ENCODE measurements at places on chromosomes 16 and 17.
A peak's percentile ranks its signal among the peaks of the same experiment; 100 is the strongest.

GRCh38 chr16:2026461-2027023, at the start of gene NHERF2:
TSS of gene NHERF2 (plus strand) at chr16:2026902. CDS start at chr16:2027006, 104 bp downstream.
- DNase-seq, result no peak

DNA sequence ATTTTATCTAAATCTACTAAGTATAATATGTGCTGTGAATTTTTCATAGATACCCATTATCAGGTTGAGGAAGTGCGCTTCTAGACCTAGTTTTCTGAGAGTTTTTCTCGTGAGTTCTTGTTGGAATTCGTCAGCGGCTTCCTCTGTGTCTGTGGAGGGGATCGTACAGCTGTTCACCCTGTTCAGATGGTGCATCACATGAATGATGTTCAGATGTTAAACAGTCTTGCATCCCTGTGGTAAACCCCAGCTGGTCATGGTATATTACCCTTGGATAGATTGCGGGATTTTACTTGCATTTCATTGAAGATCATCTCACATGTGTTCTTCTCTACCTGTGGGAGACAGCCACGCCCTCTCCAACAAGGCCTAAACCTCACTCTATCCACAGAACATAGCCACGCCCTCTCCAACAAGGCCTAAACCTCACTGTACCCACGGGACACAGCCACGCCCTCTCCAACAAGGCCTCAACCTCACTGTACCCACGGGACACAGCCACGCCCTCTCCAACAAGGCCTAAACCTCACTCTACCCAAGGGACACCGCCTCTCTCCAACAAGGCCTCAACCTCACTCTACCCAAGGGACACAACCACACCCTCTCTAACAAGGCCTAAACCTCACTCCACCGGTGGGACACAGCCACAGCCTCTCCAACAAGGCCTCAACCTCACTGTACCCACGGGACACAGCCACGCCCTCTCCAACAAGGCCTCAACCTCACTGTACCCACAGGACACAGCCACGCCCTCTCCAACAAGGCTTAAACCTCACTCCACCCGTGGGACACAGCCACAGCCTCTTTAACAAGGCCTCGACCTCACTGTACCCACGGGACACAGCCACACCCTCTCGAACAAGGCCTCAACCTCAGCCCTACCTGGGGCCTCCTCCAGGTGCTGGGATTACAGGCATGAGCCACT, 180.2 kb upstream of the CHMP6 start:
- no peak for DNase-seq

DNA sequence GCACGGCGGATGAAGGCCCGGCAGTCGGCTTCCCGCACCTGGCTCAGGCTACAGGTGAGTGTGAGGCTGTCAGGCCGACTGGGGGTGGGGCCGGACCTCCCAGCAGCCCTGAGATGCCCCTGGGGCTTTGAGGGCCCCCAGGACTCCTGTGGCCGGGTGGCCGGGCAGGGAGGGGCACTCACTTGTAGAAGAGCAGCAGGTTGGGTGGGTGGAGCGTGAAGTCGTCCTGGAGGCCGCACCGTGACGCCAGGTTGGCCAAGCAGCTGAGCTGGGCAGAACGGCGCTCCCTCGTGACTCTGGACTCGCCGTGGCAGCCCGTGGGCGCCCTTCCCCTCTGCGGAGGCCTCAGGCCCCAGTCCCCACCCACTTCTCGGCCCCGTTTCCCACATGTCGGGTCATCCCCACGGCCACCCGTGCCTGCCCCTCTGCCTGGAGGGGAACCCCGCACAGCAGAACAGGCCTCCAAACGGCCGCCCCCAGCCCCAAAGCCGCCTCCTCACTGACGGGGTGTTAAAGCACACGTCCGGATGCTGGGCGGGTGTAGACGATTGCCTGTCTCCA, 12.9 kb downstream of the RPUSD1 start:
- no peak for DNase-seq

GRCh38 chr16:50802961-50803360, 61.1 kb downstream of the CYLD start:
- DNase-seq, result no peak

DNA sequence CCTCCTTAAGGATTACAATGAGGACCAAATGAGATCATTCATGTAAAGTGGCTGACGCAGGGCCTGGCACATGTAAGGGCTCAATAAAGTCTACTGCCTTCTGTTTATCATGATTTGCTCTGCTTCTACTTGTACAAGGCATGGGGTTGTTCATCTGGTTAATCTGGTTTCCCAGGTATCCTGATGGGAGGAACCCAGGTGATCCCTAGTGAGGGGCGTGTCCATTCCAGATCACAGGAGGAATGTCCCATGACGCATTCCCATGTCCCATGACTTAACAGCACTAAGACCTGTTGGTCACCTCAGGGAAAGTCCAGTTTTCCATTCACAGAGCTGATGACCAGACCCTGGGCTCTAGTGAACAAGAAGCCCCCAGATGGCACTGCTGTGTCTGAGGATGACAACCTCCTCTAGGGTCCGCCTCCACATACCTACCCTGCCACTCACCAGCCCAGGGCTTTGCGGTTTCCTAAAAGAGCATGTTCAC, 11.5 kb upstream of the TPPP3 start:
- DNase-seq, result no peak

- DNase-seq, result no peak
Observed at GRCh38 chr17:27550291-27550930, 80.6 kb upstream of the LGALS9 start.

DNA sequence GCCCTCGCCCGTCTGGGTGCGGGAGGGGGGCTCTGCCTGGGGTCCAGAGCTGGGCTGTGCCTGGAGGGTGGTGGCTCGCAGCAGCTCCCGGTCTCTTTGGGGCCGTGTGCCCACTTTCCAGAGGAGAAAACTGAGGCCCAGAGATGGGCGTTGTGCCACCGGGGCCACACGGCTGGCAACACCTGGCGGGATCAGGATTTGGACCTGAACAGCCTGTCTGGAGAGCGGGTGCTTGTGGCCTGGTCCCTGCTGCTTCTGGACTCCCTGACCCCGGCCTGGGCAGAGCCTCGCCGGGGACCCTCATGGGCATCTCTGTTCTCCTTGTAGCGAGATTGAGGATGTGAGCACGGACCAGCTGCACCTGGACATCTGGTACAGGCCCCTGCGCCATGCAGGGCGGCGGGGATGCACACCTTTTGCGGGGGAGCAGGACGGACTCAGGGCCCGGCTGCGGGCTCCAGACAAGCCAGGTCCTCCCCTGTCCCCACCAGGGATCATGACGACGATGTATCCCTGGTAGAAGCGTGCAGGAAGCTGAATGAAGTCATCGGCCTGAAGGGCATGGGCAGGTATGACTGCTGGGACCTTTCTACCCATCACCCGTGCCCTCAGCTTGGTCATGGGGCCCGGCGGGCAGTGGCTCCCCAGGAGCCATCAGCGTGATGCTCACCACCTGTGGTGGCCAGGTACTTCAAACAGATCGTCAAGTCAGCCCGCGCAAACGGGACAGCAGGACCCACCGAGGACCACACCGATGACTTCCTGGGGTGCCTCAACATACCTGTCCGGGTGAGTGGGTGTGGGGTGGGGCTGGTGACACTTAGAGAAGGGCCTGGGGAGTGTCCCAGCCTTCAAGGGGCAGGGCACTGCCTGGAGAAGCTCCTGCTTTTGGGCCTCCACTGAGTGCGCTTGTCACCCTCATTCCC, 8.3 kb downstream of the BAIAP3 start:
- no peak for DNase-seq

DNA sequence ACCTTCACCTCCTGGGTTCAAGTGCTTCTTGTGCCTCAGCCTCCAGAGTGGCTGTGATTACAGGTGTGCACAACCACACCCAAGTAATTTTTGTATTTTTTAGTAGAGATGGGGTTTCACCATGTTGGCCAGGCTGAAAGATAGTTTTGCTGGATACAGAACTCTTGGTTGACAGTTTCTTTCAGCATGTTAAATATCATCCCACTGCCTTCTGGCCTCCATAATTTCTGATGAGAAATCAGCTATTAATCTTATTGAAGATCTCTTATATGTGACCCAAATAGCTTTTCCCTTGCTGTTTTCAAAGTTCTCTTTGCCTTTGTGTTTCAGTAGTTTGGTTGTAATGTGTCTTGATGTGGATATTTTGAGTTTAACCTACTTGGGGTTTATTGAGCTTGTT, 50.3 kb upstream of the BRD7 start:
- DNase-seq, result no peak

- no peak for DNase-seq
Observed at GRCh38 chr17:40872416-40872815, 5.4 kb upstream of the KRT12 start.

DNA sequence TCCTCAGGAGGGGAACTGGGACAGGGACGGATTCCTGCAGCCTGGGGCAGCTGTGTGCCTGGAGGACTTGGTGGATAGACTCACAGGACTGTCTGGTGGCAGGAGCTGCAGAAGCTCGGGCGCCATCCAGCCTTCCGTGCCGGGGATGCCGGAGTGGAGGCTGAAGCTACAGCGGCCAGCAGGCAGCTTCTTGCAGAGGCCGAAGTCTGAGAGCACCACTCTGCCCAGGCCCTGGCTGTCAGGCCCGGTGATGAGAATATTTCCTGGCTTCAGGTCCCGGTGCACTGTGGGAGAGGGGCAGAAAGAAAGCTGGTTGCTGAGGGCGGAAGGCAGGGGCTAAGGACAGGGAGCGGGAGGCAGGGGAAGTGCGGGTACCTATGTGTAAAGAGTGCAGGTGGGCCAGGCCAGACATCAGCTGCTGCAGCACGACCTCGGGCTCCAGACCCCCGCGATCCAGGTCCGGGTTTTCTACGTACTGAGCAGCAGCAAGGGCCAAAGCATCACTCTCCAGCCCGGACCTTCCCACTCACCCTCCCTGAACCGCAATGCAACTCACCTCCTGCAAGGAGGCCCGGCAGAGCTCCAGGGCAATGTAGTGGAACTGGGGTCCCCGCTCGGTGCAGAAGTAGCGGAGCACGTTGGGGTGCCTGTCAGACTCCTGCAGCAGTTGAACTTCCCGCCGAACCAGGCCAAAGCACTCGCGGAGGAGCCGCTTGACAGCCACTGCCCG, 16.1 kb downstream of the PLK1 start:
- peak; percentile 84 for DNase-seq

GRCh38 chr17:72244494-72244893, 123.7 kb downstream of the SOX9 start:
- DNase-seq, result no peak

DNA sequence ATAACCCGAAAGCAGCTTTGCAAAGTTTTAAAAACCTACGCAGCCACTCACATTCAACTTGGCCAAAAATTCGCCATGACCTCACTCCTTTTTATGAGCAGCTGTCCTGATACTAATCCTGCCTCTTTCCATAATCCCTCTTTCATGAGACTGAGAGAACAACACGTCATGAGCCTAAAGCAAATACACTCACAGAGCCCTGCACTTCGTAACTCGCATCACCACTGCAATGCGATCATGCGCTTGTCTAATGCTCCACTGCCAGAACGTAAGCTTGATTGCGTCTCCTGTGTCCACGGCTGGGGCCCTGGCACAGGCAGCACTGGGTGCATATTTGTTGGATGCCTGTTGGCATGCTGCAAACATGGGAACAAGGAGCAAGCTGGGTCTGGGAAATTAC, 36.2 kb downstream of the CDRT4 start:
- DNase-seq, result no peak

- peak; percentile 59 for DNase-seq
Observed at GRCh38 chr17:17685775-17686291, 4.6 kb downstream of the RAI1 start.

DNA sequence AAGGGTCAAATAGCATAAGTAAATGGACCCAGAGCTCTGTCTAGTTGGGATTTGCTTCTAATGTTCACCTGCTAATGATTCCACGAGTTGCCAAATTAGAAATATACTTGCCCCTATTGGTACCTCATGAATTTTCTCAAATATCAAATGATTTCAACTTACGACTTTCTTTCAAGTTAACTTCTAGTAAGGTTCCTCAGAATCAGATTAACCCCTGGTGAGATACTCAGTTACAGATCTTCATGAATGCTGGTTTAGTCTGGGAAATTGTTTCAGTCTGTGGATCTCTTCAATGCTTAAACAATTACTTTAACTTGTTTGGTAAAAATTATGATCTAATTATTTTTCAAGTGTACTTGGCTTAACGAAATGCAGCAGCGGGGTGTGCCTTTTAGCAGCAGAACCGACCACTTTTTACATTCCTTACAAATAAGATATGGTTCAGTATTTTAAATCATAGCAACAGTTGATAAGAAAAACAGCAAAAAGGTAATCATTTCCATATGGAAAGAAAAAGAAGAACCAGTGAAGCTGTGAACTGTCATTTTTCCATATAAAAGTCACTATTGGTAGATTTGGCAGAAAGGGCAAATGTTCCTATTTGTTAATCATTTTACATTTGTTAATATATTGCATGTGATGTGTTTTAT, 34.5 kb downstream of the TUBD1 start:
- DNase-seq, result no peak

All from retina (tissue), 1 donor.